ENCODE measurements at places on chromosomes 1 and 21.

DNA sequence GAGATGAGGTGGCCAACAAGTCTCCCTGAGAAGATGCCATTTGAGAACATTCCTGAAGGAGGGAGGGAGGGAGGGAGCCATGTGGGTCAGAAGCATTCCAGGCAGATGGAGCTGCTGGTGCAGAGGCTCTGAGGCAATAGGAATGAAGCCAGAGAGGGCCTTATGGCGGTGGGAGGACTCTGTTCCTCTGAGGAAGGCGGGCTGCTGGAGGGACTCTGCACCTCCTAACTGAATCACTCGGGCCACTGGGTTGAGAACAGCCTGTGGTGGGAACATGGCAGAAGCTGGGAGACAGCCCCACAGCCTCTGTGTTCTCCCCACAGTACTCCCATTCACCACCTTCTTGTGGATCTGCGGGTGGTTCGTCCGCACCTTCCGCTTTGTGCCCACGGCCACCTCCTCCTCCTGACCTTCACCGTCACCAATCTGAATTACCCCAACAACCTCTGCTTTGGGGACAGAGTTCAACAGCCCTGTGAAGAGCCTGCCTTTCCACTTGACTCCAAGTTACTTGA is 2.4 kb upstream of the TMEM125 start:
- DNase-seq: no peak

- DNase-seq: no peak
Measured at GRCh38 chr1:30929135-30929889, 20.8 kb upstream of the SDC3 start.

GRCh38 chr1:108661030-108661609 is at the start of gene HENMT1:
Gene HENMT1, minus strand, starts transcription at chr1:108661093. Its CDS starts 1,209 bp downstream, at chr1:108659884.
- peak; percentile 94 for DNase-seq

DNA sequence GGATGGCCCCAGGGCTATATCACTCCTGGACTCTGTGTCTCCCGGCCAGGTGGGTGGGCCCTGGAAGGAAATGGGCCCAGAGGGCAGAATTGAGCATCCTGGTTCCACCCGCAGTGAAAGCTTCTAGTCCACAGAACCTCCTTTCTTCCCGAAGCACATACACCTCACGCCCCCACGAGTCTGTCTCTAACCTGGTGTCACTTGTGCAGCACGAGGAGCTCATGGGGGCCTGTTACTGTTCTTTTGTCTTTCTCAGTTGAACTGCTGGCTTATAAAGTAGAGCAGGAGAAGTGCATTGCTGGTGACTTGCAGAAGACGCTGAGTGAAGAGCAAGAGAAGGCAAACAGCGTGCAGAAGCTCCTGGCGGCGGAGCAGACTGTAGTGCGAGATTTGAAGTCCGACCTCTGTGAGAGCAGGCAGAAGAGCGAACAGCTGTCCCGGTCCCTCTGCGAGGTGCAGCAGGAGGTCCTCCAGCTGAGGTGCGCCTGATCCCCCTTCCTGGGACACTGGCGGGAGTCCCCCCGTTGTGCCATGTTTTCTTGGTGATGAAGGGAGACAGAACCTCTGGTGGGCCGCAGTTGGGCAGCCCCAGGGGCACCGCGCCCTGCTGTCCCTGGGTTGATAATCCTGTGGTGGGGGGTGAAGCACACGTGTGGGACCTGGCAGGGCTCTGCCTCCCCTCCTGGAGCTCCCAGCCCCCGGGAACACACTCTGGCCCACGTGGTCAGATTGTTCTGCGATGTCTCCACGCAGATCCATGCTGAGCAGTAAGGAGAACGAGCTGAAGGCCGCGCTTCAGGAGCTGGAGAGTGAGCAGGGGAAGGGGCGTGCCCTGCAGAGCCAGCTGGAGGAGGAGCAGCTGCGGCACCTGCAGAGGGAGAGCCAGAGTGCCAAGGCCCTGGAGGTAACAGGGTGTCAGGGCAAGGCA is 28.7 kb upstream of the DIP2A start:
- peak; percentile 58 for DNase-seq

DNA sequence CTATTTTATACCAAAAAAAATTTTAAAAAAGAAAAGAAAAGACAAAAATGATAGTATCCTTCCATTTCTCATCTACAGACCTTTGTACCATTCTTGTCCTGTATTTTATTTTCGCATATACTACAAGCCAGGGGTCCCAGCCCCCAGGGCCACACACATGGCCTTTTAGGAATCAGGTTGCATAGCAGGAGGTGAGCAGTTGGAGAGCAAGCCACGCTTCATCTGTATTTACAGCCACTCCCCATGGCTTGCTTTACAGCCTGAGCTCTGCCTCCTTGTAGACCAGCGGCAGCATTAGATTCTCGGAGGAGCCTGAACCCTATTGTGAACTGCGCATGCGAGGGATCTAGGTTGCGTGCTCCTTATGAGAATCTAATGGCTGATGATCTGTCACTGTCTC is 39.8 kb downstream of the RASSF5 start:
- peak; percentile 8 for DNase-seq

DNA sequence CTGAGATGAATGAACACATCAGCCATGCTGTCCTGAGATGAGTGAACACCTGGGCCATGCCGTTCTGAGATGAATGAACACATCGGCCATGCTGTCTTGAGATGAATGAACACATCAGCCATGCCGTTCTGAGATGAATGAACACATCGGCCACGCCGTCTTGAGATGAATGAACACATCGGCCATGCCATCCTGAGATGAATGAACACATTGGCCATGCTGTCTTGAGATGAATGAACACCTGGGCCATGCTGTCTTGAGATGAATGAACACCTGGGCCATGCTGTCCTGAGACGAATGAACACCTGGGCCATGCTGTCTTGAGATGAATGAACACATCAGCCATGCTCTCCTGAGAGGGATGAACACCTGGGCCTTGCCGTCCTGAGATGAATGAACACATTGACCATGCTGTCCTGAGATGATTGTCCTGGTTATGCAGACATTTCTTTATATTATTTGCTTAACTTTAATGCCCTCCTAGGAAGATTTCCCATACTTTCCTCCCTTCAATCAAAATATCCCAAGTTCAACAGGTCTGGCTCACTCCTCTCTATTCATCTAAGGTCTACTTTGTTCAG is 48.6 kb upstream of the COL6A1 start:
- DNase-seq: no peak

DNA sequence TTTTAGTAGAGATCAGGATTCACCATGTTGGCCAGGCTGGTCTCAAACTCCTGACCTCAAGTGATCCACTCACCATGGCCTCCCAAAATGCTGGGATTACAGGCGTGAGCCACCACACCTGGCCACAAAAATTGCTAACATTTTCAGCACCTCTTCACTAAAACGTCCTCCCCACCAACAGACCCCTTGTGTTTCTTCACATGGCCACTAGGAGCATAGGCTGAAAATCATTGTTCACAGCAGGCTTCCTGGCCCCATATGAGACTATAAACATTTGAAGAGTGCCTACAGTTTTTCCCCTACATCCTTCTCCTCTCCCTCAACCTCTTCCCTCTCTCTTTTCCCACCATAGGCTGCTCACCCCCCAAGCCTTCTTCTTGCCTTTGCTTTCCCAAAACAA is 28.0 kb upstream of the SFPQ start:
- DNase-seq: no peak

DNA sequence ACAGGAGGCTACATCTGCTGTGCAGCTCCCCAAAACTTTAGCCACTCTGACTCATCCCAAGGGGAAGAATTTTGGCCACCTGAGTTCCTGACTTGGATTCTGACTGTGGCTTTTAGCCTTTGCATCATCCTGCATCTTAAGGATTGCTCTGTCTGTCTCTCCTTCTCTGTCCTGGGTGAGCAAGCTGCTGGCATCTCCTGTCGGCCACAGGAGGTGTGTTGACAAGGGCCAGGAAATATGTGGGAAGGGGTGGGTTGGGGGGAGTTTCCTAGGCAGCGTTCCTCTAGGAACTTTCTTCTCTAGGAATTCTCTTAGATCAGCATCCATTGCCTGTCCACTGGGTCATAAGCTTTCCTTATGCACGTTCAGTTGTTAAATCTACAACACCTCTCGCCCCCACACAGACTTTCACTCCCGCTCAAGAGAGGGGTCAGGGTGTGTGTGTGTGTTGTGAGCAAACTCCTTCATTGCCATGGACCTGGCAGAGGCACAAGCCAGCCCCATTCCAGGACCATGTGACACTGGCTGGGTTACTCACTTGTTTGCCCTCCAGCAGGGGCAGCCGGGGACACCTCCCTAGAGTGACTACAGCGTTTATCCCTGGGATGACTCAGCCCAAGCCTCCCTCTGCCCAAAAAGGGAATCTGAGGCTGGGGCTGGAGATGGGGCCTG is 145.0 kb upstream of the DUSP10 start:
- no peak for DNase-seq

DNA sequence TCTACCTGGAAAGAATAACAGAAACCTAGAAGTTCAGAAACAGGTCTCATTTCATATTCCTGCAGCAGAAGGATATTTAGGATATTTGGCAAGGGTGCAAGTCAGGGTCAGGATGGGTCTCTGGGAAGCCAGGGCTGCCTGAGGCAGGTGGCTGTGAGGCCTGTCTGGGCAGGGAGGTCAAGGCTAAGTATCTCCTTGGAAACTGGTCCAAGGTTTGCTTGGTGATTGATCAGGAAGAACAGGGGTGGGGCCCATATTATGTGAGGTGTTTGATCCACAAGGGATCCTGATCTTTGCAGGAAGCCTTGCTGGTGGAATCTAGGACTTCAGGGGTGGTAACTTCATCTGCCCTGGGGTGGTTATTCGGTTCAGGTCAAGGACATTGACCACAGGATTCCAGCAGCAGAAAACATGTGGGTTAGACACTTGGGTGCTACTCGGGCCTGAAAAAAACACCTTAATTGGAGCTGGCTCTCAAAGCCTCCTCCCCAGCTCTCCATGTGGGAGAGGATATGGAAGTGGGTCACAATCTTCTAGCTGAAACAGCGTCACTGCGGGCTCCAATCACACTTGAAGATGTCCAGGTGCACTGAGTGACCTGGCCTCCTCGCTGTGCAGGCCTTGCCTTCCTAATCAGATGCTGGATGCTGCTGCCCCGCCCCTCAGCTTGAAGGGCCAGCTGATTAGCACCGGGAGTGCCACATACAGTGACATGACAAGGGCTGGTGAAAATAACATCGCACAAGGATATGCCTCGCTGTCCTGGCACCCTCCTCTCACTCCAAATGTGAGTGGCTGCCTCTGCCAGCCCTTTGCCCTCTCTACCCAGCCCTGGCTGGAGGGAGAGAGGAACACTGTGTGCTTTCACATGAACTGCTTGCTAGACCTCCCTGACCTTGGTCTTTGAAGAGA is 8.7 kb downstream of the CTNNBIP1 start:
- DNase-seq: no peak

GRCh38 chr1:15397236-15397635 is 12.5 kb upstream of the EFHD2 start:
- DNase-seq: no peak

GRCh38 chr1:224169718-224170270 is 13.2 kb upstream of the DEGS1 start:
- DNase-seq: no peak

DNA sequence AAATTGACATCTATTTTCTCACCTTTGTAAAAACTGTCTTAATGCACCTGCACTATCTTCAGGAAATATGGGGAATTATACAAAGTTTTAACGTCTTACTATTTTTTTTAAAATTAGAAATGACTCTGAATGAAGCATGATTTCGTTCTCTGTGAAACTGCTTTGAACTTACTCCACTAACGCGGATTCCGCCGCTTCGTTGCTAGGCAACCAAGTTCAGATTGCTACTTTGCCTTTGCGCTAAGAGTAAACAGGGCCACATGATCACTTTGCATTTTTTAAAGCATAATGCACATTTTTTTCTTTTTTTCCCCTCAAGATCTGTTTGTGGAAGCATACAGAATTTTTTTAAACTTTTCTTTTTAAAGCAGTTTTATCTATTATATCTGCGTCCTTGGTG is 690.5 kb downstream of the BRINP3 start:
- DNase-seq: no peak

DNA sequence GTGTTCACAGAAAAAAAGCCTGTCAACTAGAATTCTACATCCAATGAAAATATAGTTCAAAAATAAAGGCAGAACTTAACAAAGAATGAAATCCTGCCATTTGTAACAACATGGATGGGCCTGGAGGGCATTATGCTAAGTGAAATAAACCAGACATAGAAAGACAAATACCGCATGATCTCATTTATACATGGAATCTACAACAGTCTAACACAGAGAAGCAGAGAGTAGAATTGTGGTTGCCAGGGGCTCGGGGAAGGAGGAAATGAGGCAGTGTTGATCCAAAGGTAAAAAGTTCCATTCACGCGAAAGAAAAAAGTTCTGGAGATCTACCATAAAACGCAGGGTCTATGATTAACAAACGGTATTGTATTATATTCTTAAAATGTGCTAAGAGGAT is 282.6 kb downstream of the MRPL39 start:
- no peak for DNase-seq

- no peak for DNase-seq
Measured at GRCh38 chr21:34988139-34988538, 61.0 kb downstream of the RUNX1 start.

GRCh38 chr1:42923367-42924081 is 35.1 kb downstream of the SLC2A1 start:
- no peak for DNase-seq

- DNase-seq: no peak
Measured at GRCh38 chr1:199399996-199400724, 627.4 kb upstream of the NR5A2 start.

GRCh38 chr1:170617591-170618330 is 46.2 kb upstream of the PRRX1 start:
- DNase-seq: no peak

GRCh38 chr1:154129391-154129970 is 25.4 kb downstream of the NUP210L start:
- no peak for DNase-seq

DNA sequence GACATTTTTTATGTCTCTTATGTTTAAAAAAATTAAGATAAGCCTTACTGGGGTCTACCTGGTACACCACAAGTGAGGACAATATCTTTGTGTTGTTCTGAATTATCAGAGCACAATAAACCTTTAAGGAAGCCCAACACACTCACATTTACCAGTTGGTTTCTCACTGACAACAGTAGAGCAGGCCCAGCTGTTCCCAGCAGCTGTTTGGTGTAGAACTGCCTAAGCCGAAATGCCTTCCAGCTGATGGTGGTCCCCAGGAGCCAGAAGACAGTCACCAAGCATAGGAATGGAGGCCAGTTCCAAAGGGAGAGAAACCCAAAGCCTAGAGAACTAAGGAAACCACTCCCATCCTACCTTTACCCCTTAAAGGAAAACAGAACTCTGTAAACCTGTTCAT is 428.6 kb upstream of the CAMK1G start:
- no peak for DNase-seq

GRCh38 chr1:43796111-43796581 is 88.8 kb downstream of the ST3GAL3 start:
- no peak for DNase-seq

GRCh38 chr1:167683641-167684502 is 37.9 kb upstream of the MPZL1 start:
- DNase-seq: no peak

DNA sequence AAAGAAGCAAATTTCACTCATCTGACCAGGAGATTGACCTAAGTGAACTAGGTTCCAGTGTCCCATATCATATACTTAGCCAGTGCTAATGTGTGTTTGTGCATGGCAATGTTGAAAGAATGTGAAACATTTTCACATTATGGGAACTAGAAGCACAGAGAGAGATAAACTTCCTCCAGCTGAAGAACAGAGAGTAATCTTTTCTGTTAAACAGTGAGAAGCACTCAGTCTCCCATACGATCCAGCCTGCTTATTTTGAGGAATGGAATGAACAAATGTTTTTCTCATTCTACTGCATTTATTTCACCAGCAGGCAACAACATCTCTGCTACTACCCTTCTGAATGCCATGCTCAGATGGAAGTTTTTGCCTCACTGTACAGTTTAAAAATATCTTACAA is 170.5 kb downstream of the TTLL7 start:
- DNase-seq: no peak

GRCh38 chr1:10210841-10211804 is 753 bp downstream of the KIF1B start:
- peak; percentile 84 for DNase-seq
